Activated T-helper 1 cell treated with Interleukin-2 at 50 U/mL for 16 hours (primary cell): ENCODE measurements at places on chromosomes 12 and 14.

- DNase-seq, result no peak
These were observed 24.0 kb upstream of the HIGD1C start for GRCh38 chr12:50928392-50928791.

GRCh38 chr14:37145395-37145794 lies 27.0 kb downstream of the SLC25A21 start:
- no peak for DNase-seq

GRCh38 chr14:37268788-37269187 lies 71.1 kb downstream of the MIPOL1 start:
- DNase-seq, result no peak

- no peak for DNase-seq
These were observed 142.8 kb upstream of the AMIGO2 start for GRCh38 chr12:47222520-47223030.

GRCh38 chr12:68207276-68207675 lies 18.3 kb downstream of the IL26 start:
- no peak for DNase-seq

- no peak for DNase-seq
These were observed 55.7 kb downstream of the PROX2 start for GRCh38 chr14:74820288-74820687.

DNA sequence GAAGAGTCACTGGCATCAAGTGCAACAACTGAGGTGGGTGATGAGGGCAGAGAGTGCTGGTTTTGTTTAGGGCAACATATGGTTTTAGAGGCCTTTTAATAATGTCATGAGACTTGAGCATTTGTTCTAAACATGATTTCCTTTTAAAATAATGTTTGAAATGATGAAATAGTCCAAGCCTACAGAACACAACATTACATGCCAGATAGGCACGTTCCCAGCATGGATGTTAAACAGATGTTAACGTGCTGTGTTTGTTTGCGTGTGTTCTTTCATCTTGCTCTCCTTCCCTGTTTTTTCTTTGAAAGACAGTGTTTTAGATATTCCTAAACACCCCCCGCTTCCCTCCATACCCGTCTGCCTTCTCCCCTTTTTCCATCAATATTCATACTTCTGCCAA lies 82.3 kb downstream of the RGS6 start:
- no peak for DNase-seq

GRCh38 chr12:67909091-67909531 lies 80.1 kb upstream of the IFNG-AS1 start:
- no peak for DNase-seq

DNA sequence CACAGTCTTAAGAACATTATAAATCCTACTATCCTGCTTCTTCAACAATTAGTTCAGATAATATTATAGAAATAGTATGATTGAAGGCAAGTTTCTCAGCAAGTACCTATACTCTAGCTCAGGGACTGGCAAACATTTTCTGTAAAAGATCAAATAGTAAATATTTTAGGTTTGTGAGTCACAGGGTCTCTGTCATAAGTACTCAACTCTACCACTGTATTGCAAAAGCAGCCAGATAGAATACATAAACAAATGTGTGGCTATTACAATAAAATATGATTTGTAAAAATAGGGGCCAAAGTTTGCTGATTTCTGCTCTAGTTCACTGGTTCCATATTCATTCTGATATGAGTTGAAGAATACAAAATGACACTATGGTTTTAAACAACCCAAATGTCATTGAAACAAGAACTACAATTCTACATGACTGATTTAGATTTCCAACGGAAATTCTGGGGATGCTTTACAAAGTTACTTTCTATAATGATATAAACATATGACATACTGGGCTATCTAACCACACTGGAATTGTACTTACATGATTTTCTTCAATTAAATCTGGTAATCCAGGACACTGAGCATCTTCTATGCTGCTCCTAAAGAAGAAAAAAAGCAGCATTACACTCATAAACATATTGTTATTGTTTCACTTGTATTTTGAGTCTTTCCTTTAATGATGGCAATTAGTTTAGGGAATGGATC lies 23.2 kb downstream of the LGALS3 start:
- DNase-seq, result no peak

GRCh38 chr14:69610020-69610873 lies 1.1 kb upstream of the SUSD6 start:
- no peak for DNase-seq

- DNase-seq, result no peak
These were observed 14.7 kb upstream of the SELPLG start for GRCh38 chr12:108648371-108648770.

DNA sequence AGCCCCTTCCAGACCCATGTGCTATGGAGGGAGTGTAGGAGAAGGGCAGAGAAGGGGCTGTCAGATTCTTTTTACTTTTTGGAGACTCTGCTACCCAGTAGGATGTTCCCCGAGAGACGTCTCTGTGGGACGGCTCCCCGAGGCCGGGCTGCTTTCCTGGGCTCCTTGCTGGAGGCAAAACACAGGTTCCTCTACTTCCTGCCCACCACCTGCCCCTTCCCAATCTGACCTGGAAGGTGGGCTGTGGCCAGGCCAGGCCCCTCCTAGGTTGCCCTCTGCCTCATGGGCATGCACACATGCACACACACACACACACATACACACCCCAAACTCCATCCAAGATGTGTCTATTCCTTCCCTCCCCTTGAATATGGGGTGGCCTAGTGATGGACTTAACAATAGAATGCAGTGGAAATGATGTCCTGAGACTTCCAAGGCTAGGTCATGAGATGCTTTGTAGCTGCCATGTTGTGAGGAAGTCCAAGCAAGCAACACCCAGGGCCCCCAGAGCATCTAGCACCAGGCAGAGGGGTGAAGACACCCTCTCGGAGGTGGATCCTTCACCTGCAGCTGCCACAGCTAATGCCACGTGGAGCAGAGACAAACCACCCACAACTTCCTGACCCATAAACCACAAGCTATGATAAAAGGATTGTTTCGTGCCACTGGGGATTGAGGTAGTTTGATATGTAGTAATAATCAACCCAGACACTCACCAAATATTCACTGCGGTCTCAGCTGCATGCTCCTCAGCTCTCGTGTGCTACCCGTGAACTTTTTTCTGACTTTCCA lies 1.6 kb upstream of the ASB2 start:
- peak; percentile 64 for DNase-seq

DNA sequence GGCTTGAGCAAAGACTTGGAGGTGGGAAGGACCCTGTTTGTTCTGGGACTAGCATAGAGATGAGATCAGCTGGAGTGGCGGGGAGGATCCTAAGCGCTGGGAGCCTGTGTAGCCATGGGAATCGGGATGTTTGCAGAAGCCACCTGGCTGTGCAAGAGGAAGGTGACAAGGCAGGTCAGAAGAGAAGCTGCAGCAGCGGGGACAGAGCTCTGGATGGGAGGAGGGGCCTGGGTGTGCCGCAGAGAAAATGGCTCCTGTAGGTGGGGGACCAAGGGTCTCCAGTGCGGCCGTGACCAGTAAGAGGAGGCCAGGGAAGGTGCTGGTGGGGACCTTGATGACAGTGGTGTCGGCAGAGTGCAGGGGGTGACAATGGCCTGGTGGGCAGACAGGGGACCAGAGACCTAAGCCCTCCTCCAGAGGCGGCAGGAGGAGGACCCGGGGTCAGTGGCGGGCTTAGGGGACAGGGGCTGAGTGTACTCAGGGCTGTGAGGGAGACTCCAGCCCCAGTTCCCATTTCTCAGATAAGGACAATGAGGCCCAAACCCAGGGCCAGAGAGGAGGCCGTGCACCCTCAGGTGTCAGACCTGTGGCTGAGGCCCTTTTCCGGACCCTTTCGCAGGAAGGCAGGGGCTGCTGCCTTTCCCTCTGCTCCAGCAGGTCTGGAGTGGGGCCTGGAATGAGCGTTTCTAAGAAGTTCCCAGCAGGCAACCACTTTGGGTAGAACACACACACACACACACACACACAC lies 206.6 kb upstream of the RTL1 start:
- no peak for DNase-seq

GRCh38 chr14:91284146-91284790 lies 39.8 kb upstream of the GPR68 start:
- DNase-seq, result no peak

DNA sequence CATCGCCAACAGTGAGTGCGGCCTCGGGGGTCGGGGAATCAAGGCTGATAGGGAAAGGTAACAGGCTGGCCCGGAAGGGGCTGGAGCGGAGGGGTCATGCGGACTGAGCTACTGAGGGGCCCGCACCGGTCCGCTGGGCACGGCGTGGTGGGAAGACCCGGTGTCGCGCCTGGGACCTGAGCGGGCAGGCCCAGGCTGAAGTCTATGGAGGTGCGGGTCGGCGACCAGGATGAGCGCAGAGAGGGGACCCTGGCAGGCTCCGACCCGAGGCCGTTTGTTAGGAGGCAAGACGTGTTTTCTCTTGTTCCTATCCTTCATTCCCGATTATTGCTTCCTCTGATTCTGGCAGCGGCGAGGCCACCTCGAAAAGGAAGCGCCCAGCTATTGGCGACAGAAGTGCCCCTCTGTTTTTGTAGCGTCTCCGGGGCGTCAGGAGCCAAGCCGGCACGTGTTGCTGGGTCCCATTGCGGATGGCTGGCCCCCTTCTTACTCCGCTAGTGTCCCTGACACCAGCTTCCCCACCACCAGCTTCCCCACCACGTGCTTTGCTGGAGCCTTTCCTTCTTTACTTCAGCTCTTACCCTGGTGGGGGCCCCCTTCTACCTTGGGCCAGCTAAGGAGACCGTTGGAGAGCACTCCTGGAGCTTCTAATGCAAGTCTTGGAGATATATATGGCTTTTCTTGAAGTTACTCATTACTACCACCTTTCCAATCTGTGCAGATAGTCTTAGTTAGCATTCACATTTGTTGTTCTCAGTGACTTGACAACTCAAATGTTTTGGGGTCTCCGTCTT lies 653 bp downstream of the PA2G4 start:
- DNase-seq, result no peak

DNA sequence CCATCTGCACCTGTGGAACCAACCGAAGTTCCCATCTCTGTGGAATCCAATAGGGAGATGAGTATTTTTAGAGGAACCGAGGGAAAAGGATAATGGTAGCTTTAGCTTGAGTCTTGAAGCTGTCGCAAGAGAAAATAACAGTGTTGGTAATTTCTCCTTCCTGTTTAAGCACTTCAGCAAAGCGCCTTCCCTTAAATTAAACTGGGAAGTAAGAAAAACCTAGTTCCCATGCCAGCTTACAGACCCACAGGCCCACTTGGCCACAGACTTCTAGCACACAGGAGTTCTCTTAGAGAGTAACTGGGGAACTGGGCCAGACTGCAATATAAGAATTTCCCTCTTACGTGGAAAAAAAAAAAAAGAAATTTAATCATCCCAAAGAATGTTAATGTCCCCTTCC lies 223.8 kb downstream of the EFCAB11 start:
- no peak for DNase-seq

- no peak for DNase-seq
These were observed 358.6 kb upstream of the TMTC1 start for GRCh38 chr12:30142301-30142700.

DNA sequence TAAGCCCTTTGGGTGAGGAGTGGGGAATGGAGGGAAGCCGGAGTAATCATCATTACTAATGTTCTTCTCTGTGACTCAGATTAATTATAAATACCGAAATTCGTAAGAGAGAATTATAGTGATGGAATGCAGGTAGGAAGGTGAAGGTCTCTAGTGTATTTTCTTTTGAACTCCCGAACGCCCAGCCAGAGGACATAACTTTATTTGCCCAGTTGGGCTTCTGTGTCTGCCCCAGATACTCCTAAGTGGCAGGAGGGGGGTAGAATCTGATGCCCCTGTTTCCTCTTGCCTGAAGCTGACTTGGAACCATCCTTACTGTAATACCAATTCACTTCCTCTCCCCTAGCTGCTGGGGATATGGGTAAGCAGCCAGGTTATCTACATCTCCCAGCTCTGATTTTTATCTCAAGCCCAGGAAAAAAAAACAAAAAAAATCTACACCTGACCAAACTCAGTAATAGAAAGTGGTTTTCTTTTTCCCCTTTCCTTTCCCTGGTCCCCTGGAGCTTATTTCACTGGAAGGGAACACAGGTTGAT lies 84.4 kb upstream of the CISTR start:
- DNase-seq, result no peak

- no peak for DNase-seq
These were observed 246.1 kb downstream of the DPF3 start for GRCh38 chr14:72647782-72648181.

- DNase-seq, result no peak
These were observed 52.5 kb downstream of the C12orf75 start for GRCh38 chr12:105382771-105383622.

DNA sequence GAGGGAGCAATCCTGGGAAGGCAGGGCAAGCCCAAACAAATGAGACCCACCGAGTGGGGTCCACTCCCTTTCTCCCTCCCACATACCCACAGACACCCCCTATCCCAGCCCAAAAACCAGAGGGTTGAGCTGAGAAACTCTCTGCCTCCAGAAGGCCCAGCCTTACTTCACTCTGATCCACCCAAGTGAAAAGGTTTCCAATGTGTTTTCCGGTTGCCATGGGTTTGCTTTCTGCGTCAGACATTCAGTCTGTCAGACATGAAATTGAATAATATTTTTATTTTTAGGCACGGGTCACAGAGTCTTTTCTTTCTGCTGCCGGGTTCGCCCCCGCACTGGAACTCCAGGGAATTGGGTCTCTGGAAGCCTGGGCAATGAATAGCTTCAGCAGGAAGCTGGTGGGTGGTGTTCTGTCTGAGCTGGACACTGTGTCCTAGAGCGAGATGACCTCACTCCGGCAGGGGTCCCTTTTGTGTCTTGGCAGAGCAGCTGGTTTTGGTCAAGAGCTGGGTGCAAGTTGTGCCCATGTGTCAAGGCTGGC lies 69.8 kb upstream of the CLMN start:
- no peak for DNase-seq

- no peak for DNase-seq
These were observed 7.0 kb upstream of the INSM2 start for GRCh38 chr14:35526962-35527361.

- no peak for DNase-seq
These were observed 87.9 kb downstream of the VCPKMT start for GRCh38 chr14:50028458-50028857.

- DNase-seq, result no peak
These were observed 58.7 kb downstream of the FUT8 start for GRCh38 chr14:65471038-65471878.
